ENCODE measurements at places on chromosomes 2 and 18.

GRCh38 chr2:7517088-7517487 is 599.9 kb downstream of the RNF144A start:
- no peak for DNase-seq

DNA sequence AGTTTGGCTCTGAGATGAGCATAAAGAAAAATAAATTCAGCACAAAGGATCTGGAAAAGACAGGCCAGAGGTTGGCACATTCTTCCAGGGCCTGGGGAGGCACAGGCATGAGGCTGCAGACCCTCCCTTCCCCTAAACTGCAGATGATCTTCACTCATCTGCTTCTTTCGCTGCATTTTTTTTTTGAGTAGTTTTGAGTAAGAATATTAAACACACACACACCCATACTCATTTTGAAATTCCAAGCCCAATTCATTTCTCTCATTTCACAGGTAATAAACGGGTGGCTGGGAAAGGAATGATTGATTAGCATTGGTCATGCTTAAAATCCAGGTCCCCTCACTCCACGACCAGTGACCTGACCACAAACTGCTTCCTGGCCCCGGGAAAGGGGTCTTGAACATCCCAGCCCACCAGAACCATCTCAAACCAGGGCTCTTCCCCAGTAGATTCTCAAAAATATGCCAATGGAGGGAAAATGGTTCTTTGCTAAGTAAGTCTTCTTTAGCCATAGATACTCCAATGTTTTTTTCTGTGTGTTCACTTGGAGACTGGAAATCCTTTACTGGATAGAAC is 219.6 kb downstream of the ANAPC1 start:
- DNase-seq = no peak

- no peak for DNase-seq
These were observed 566.9 kb downstream of the PLCL1 start for GRCh38 chr2:198371329-198371728.

DNA sequence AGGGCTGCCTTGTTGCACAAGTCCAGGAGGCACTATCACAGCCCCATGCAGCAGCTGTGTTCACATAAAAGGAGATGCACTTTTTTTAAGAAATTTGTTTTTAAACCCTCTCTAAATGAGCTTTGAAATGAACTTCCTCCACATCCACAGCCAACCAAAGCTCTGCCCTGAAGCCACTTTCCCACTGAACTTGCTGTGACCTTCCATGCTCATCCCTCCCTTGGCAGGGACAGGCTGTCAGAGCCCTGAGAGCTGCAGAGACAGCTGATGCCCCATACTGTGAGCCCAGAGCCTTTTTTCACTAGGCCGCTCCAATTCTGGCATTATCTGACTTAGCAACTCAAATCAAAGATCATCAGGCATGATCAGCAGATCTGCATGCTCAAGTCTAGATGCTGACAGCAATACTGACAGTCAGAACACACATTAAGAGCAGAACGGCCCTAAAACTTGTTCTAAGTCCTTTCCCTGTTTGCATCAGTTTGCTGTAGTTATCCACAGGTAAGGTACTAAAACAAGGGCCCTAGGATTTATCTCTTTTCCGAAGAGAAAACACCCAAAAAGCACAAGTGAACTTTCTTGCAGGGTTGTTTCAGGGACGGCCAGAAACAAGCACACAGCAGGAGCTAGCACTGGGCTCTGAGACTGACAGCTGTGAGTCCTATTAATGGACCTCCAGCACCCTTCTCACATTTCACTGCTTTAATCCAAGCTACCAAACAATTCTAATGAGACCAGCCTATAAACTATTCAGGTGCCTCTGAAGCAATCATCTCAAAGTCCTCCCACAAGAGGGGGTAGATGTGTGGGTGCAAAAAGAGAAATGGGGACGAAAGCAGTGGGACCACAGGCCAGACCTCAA is 34.9 kb downstream of the RNU4ATAC start:
- no peak for DNase-seq

- DNase-seq = no peak
These were observed 40.7 kb downstream of the IL1R2 start for GRCh38 chr2:102032368-102033030.

DNA sequence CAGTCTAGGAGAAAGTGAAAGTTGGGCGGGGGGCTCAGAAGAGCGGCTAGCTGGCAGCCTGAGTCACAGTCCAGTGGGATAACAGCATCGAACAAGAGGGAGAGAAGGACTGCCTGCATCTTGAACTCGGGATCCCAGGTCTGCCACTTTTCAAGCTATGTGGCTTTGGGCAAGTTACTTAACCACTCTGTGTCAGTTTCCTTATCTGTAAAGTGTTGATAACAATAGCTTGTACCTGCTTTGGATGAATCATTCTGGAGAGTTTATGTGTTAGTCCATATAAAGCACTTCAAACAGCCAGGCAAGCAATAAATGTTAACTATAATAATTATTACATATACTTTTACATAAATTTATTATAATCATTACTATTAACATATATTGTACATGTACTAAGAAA is 4.6 kb downstream of the DYSF start:
- DNase-seq = no peak

DNA sequence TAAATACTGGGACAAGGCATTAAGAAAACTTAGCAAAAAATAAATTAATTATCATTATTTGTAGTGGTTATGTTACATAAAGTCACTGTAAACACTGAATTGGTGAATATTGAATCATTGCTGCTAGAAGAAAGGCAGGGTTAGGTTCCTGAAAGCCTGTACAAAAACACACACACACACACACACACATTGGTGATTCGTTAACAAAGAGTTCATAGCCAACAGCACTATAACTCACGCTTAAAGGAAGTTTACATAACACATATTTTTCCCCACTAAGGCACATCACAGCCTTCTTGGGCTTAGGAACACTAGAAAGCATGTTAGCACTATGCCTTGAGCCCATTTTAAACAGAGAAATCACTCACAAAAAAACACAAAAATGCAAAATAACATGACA is 690.0 kb upstream of the PIK3C3 start:
- DNase-seq = no peak

GRCh38 chr2:187075199-187075635 is 226.2 kb upstream of the ZSWIM2 start:
- DNase-seq = no peak

DNA sequence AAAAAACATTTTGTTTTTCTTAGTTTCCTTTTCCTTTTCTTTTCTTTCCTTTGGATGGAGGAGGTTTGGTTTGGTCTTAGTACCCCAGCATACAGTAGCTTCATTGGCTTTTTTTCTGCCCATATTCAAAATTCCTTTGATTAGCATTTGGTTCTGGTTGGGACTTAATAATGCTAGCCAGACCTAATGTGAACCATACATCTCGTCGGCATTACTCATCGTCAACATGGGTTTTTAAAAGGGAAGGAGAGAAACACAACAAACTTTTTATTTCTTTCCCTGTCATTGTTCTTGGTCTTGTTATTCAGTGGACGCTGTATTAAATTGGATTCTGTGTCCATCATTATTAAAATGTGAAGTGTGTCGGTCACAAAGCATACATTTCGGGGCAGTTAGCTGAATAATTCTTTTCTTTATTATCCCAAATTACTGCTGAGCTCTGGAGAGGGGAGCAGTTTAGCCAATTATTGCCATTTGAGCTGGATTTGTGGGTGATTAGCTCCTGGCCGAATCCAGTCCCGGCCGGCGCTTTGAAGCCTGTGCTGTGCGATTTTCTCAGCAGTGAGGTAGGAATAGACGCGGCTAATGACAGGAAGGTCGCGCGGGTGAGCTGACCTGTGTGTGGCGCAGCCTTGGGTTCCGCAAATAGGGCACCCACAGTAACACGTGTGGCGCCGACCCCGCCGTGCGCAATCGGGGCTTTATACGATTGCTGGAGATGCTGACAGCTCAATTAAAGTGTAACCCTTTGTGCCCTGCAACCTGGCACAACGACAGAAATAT is 303.3 kb downstream of the GBX2 start:
- DNase-seq = no peak

DNA sequence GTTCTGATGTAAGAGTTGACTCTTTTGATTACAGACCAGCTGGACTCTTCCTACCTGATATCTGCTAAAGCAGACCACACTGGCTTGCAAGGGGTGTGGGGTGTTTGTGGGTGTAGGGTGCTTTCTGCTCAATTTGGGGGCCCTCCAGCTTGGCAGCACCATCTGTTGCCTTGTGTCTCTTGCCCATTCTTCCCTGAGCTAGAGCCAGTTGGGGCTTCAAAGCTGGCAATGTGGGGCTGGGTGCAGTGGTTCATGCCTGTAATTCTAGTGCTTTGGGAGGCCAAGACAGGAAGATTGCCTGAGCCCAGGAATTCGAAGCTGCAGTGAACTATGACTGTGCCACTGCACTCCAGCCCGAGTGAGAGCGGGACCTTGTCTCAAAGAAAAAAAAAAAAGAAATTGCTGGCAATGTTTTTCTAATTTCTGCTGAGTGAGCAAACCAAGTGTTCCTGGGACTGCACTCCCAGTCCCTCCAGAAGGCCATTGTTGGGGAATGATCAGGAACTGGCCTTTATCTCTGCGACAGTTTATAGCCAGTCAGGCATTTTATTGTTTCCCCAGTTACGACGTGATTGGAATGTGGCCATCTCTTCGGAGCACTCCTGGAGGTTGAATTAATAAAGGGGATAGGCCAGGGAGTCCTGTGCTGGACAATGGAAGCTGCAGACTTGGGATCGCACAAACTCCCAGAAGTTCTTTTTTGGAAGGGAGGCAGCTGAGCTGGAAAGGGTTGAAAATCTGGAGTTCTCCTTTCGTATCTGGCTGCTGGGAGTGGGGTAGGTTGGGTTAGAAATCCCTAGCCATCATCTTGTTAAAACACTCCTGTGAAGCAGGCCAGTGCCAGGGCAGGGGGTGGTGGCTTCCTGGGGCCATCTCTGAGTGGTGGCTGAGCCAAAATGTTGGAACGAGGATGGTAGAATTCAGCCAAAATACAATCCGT is 57.2 kb downstream of the LIPG start:
- peak; percentile 61 for DNase-seq

GRCh38 chr2:191220671-191221070 is 24.5 kb upstream of the MYO1B start:
- no peak for DNase-seq

DNA sequence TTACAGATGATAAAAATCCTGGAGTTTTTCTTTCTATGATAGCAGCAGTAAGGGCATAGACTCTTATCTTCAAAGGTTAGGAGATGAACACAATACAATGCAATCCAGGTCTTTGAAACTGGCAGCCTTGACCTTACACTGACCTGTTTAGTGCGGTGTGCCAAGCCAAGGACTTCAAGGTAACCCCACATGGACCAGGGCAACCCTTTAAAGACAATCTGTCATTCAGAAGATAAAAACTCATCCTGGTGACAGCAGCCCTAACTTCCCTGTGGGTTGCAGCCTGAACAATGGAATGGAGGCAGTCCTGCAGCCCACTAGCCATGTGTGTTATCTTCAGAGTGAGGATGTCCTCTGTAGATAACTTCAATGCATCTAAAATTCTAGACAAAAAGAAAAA is 78.1 kb downstream of the RTTN start:
- no peak for DNase-seq

- DNase-seq = no peak
These were observed 669.1 kb downstream of the SATB2 start for GRCh38 chr2:198788676-198789075.

- DNase-seq = peak; percentile 81
These were observed 355.6 kb downstream of the PAX3 start for GRCh38 chr2:221943076-221943810.

- DNase-seq = peak; percentile 15
These were observed 78.5 kb upstream of the GLS start for GRCh38 chr2:190802129-190802528.

DNA sequence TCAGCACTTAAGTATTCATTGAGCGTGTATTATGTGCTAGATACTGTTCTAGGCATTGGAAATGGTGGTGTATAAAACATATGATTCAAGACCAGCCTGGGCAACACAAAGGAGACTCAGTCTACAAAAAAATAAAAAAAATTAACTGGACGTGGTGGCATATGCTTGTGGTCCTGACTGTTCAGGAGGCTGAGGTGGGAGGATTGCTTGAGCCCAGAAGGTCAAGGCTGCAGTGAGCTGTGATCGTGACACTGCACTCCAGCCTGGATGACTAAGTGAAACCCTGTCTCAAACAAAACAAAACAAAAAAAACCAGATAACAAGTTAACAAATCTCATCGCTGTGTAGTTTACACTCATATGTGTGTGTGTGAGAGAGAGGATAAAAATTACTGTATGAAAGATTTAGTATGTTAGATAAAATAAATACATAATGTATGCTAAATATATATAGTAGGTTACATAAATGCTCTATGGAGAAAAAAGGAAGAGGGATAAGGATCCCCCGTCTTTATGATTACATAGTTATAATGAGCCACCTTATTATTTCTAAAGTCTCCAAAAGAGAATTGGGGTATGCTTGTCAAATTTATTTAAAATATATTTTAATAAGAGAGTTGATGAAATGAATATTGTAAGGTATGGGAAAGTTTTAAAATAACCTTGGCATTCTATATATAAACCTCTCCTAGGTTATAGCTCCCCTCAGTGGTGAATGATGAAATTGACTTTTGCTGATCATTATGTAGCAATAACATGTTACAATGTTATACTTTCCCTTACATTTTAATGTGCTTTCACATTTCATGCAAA is 69.2 kb downstream of the EHBP1 start:
- peak; percentile 32 for DNase-seq

DNA sequence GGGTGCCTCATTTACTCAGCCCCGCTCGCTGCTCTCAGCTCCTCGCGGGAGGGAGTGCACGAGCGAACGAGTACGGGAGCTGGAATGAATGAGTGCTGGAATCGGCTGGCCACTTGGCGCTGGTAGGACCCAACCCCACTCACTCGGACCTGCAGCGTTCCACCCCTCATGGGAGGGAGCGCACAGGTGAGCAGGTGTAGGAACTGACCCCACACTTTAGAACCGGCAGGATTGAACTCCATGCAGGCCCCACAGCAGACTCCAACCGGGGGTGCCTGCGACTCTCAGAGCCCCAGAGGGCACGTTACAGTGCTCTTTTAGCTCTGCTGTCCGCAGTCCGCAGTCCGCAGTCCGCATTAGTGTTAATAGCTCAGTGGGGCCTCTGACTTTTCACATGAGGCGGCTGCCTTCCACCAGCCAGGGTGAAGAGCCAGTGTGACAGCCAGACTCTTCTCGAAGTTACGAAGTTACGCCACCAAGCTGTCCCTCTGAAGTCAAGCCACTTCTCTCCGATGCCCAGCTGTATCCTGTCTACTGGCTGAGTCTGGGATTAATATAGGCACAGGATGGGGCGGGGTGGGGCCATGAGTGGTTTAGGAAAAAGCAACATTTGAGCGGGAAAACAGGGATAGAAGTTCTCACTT is 102.7 kb upstream of the ARHGAP15 start:
- peak; percentile 37 for DNase-seq

DNA sequence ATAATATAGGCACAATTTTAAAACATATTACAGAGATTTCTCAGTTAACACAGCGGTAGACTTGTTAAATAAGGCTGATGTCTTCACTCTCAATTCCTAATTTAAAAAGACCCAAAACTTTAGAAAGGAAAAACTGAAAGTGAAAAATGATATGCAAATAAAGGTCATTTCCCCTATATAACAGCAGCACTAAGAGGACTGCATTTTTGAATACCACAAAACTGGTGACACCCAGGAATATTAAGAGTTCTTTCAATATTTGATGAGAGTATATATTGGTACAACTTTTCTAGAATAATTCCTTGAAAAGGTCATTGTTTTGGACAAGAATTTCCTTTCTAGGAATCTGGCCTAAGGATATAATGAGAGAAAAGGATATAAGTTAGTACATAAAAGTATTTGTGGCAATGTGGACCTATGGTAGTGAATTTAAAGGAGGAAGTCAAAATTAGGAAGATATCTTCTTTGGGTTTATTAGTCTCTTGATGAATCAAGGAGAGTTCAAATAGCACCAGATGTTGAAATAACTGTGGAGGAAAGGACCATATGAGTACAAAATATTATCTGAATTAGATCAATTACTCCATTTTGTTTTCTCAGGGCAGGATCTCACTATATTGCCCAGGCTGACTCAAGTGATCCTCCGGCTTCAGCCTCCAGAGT is 70.3 kb downstream of the TMEM237 start:
- DNase-seq = no peak

All from testis (tissue), 5 donors.